ENCODE measurements at places on chromosomes 12 and 14. TPM values are rescaled to one million over a fixed set of nuclear protein-coding genes. Genes with fewer than 3 reads are reported as not detected.

SDR9C7 gene
- total RNA-seq = 36.4 TPM

- DNase-seq = no peak
These were observed 202.2 kb upstream of the PRKD1 start for GRCh38 chr14:30129807-30130206.

GRCh38 chr12:39145175-39145999, 240.0 kb upstream of the CPNE8 start:
- DNase-seq = no peak

DNA sequence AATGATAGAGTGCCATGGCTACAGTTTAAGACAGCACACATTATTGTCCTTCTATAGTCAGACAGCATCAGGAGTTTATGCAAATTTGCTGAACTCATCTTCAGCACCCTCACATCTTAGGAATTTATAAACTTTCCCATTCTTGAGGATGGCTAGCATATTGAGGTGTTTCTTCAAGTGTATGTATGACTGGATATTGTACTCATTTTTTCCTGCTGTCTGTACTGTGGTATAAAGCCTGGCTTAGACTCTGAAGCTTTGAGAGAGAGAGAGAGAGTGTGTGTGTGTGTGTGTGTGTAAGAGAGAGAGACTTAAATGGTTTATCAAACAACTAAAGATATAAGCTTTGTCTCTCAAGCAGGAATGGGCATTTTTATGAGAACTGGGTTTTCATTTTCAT, 161.6 kb downstream of the PIK3C2G start:
- no peak for DNase-seq

DNA sequence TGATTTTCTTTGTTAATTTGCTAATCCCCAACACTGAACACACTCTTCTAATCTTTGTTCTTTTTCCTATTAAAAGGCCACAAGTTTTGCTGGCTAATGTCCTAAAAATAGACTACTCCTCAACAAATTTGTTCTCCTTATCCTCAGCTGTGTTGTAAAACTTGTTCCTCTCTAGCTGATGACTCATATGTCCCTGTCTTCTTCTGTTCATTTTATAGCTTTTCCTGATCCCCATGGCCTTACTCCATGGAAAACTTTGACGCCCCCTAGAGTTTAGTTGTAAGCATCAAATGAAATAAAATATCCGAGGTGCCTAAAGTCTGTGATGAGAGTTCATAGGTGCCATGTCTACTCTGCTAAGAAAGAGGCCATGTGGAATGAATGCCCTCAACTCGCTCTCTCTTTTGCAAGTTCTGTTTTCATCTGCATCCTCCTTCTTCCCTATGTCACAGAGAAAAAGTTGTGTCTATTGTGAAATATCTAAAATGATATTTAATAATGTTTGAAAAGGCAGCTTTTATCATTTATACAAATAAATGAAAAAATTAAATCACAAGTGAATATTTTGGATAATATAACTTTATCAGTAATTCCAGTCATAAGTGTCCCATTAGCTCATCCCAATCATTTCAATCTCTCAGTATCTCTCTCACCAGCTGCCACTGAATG, 237.9 kb downstream of the IPO8 start:
- DNase-seq = no peak
